NCI-H1092 (cell line): ENCODE measurements at places on chromosomes 3 and 15.

DNA sequence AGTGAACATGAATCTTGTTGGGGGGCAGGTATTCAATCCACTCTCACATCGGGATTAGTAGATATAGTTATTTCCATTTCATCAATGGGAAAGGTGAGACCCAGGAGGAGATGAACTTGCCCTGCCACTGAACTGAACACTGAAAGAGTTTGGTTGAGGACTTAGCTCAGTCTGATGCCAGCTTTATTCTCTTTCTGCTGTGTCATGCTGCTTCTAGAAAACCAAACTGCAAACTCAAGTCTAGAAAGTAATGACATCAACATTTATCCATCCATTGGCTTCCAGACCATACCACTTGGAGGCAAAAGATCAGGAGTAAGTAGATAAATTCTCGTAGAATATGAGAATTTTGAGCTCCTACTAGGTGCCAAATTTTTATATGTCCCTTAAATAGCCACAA is 288.0 kb upstream of the CTNNB1 start:
- DNase-seq, result no peak

DNA sequence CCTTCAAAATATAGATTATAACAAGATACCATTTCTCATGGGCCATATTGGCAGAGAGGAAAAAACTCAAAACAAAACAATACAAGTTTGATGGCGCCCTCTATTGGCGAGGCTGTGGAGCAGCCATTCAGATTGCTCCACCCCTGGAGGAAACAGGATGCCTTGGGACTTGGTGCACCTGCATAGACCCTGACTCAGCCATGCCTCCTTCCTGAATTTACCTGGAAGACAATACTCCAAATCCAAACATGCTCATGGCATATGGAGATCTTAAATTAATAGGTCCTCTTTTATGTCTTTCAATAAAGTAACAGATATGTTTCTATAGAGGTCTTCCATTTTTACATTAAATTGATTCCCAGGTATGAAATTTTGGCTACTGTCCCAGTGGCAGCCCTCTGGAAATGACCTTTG is 90.0 kb downstream of the APBA2 start:
- DNase-seq, result peak; percentile 35

- DNase-seq, result no peak
Measured at GRCh38 chr3:62154457-62155148, 218.7 kb downstream of the FEZF2 start.

GRCh38 chr3:56826831-56827722 is 25.3 kb upstream of the ARHGEF3 start:
- DNase-seq, result no peak

DNA sequence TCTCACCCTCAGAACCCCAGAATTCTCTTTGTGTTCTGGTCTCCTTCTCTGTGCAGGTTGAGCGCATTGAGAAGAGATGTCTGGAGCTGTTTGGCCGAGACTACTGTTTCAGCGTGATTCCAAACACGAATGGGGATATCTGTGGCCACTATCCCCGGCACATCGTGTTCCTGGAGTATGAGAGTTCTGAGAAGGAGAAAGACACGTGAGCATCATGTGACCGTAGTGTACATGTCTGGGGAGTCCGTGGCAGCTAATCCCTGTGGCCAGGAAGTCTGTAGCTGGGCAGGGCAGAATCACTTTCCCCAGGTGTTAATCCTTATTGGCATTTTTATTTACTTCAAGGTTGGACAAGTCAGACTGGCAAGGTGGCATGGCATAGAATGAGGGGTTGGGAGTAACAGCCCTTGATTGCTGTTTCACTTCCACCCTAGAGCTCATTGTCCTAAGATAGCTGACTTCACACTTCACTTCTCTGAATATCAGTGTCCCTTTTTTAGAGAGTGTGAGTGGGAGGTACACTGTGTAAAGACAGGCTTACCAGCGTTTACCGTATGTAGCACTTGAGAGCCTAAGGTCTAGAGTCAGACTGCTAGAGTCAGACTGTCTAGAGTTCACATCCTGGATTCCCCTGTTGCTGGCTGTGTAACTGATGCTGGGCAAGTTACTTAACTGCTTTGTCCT is 4.4 kb downstream of the MTMR14 start:
- no peak for DNase-seq

GRCh38 chr3:126064627-126065258 is 19.2 kb downstream of the SLC41A3 start:
- no peak for DNase-seq

DNA sequence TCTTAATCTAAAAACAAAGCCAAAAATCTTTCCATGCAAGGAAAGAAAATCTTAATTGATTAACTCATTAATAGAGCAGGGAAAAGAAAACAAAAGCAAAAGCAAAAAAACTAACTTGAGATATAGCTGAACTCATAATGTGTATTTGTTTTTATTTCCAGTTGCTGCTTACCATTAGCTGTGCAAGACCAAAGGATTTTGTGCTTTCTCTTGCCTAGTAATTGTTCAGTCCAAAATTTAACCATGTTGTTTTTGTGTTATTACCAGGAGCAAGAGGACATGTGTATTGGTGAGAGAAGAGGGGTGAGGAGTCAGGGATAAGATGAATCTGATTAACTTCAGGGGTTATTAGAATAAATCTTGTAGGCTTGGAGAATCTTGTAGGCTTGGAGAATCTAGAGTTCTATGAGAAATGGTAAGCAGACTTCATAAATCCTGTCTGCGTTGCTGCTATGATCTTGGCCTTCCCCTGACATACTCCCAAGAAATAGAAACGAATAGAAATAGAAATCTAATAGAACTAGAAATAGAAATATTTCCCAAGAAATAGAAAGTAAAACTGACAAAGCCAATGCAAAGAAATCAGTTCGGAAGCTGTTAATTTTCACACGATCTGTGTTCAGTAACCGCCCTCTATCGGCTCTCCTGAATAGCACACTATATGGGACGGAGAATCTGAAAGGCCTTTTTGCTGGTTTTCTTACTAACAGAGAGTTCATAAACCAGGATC is 72.6 kb upstream of the TNFSF10 start:
- DNase-seq, result no peak

GRCh38 chr3:69776920-69777581 is 37.8 kb downstream of the MITF start:
- DNase-seq, result no peak

DNA sequence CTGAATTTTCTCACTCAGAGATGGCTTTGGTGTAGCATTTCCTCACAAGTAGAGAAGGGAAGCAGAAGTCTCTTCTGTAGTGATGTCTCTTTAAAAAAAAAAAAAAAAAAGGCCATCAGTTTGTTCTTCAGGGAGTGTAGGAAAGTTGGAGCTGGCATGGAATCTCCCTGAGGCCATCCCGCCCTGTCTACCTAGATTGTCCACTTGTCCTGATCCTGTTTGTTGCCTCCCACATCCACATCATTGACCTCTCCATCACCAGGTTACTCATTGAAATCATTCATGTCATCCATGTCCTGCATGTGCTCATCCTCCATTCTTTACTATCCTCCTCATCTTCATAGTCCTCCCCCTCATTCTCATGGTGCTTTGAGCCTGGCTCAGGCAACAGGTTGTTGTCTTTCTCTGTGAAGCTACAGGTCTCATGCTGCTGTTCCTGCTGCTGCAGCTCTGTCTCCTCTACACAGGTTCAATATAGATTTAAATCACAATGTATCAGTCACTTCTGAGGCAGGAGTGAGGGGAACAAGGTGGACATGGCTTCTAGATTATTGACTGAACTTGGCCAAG is 556.3 kb upstream of the NAALADL2 start:
- DNase-seq, result no peak

GRCh38 chr3:127177226-127177625 is 15.7 kb upstream of the PRR23E start:
- no peak for DNase-seq

GRCh38 chr15:79977431-79978054 is 6.5 kb upstream of the BCL2A1 start:
- no peak for DNase-seq

GRCh38 chr3:140449413-140450256 is 228.2 kb upstream of the TRIM42 start:
- no peak for DNase-seq

DNA sequence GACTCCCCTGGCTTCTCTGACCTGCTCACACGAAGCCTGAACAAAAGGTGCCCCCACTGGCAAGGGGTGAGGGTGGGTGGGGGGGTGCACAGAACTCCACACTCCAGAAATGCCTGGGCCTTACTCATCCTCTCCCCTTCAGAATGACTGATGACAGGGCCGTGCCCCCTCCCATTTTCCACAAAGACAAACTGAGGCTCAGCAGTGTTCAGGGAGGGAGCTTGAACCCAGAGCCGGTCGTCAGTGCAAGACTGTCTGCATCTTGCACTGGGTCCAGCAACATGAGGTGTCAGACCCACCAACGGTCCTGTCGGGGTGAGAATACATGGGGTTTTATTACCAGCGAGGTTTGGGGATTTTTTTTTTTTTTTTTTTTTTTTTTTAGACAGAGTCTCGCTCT is 15.3 kb downstream of the IGDCC3 start:
- no peak for DNase-seq

DNA sequence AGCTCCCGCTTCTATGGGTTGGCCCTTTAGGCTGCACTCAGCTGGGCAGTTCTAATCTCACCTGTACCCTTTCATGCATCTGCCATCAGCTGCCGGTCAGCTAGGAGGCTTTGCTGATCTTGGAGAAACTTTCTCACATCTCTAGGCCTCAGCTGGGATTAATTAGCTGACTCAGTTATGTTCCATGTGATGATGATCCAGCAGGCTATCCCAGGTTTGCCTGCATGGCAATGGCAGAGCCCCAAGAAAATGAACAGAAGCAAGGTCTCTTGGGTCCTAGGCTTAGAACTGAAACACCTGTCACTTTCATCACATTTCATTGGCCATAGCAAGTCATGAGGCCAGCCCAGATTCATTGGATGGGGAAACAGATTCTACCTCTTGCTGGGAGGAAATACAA is 304.6 kb upstream of the TBC1D5 start:
- no peak for DNase-seq

- no peak for DNase-seq
Measured at GRCh38 chr15:45144775-45145174, 15.0 kb downstream of the DUOX1 start.

DNA sequence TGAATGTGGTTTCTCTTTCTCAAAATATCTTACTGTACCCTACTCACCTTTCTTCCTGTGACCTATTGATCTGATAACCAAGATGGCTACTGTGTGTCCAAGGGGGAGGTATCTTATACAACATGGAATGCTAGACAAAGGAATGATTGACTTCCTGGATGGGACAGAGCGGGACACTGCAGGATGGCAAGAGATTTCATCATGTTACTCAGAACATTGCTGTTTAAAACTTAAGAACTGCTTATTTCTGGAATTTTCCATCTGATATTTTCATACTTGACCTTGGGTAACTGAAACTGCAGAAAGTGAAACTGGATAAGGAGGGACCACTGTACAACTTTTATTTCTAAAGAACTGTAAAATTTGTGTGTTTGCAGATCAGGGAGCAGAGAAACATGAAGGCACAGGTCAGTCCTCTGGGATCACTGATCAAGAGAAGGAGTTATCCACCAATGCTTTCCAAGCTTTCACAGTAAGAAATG is 18.5 kb downstream of the CNOT10 start:
- no peak for DNase-seq

GRCh38 chr15:31792611-31793199 is 237.6 kb upstream of the CHRNA7 start:
- DNase-seq, result no peak

GRCh38 chr3:27127879-27128278 is 241.3 kb downstream of the NEK10 start:
- DNase-seq, result no peak

GRCh38 chr3:30184091-30184810 is 422.1 kb upstream of the TGFBR2 start:
- DNase-seq, result no peak

DNA sequence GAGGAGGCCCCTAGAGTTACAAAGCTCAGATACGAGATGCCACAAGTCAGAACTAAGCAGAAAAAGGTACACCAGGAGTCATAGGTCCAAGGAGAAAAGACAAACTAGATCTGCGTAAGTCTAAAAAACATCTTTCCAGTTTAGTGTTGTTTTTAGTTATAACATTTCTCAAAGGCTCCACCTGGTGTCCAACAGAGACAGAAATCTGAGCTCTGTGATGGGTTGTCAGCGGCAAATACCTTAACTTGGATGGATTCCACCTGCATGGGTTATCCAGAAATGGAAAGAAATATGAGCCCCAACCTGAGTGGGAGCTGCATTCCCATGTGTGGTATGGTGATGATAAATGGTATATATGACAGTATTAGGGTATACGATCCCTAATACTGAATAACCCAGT is 238.6 kb upstream of the CHRM5 start:
- no peak for DNase-seq

DNA sequence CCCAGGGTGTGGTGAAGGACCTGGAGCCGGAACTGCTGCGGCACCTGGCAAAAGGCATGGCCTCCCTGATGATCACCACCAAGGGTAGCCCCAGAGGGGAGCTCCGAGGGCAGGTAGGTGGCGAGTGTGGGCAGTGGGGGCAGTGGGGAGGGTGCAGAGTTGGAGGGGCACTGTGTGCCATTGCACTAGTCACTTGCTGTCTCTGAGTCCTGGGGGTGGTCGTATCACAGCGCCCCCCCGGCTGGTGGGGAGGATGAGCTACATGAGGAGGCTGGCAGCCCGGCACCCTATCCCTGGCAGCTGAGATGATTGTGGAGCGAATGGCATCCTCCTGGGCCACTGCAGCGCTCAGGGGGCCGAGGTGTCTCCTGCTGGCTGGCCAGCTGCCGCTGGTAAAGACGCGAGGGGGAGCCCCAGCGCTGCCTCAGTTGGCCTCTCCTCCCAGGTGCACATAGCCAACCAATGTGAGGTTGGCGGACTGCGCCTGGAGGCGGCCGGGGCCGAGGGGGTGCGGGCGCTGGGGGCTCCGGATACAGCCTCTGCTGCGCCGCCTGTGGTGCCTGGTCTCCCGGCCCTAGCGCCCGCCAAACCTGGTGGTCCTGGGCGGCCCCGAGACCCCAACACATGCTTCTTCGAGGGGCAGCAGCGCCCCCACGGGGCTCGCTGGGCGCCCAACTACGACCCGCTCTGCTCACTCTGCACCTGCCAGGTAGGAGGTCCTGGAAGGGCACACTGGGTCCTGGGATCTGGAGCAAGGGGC is 6.4 kb downstream of the CHRD start:
- DNase-seq, result no peak

DNA sequence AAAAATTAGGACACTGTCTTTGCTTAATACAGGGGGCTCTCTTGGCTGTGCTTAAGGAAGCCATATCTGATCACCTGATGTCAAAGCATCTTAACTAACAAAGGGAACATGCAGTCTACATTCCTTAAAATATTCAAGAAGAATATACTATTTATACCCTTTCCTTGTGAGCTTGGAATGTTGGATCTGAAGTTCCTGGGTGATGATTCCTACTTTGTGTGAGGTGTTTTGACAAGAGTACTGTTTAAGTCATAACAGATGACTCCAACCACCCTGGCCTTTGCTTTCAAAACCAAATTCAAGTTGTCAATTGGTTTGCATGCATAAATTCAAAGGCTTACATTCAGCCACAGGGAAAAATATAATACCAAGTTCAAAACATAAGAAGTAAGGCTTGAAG is 862.7 kb upstream of the SEMA6D start:
- DNase-seq, result no peak

DNA sequence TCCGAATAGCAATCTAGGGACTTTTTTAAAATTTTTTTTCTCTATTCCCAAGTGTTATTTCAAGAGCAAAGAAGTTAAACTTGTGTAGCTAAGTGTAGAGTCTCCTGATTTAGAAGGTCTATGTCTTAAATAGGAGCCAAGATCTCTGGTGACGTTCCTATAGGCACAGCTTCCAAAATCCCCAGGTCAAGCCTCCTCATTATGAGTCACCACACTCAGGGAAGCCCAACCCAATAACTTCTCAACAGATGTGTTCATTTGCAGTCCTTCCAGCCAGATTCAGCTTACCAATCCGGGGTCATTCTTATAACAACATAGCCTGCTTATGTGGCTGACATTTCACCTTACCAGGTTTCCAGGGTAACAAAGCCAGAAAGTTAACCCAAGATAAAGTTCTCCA is 270.3 kb downstream of the IL5RA start:
- DNase-seq, result no peak
